ENCODE measurements at places on chromosomes 16 and 17.

DNA sequence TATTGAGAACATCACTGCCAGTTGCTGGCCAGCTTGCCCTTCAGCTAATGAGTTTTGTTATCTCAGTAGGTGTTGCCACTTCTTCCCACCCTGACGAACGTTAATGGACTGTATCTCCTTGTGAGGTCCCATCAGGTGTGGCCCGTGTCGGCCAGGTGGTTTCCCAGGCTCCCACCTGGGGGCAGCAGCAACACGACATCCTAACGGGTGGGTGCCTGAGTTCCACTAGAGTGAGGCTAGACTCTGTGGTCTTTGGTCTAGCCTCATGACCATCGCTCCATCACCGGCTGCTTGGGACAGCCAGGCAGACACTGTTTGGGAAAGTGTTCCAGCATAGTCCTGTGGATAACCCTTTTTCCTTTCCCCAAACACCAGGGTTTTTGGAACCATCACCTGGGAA lies 45.6 kb upstream of the LCMT1 start:
- DNase-seq = no peak

- no peak for DNase-seq
Measured at GRCh38 chr16:19542138-19542821, 13.2 kb upstream of the VPS35L start.

DNA sequence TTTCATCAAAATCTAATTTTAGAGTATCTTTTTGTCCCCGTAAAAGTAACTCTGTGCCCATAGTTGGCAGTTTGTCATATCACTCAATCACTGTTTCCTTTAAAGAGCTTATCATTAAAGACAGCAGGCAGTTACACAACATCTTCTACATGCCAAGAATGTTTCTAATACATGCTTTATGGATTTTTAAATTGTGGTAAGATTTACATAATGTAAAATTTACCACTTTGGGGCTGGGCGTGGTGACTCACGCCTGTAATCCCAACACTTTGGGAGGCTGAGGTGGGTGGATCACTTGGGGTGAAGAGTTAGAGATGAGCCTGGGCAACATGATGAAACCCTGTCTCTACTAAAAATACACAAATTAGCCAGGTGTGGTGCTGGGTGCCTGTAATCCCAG lies 687.2 kb downstream of the WWOX start:
- no peak for DNase-seq

DNA sequence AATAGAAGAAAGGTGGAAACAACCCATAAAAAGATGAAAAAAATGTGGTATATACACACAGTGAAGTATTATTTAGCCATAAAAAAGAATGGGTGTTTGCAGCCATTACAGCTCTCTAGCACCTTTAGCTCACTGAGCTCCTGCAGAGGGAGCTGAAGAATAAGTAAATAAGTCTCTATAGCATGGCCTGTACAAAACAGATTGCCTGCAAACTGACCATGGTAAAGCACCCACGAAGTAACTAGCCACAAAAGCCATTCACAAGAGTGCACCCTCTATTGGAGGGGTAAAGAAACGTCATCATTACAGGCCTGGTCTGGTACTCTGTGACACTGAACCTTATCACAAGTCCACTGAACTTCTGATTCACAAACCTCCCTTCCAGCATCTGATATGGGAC lies 76.3 kb downstream of the USP32 start:
- DNase-seq = peak; percentile 62

DNA sequence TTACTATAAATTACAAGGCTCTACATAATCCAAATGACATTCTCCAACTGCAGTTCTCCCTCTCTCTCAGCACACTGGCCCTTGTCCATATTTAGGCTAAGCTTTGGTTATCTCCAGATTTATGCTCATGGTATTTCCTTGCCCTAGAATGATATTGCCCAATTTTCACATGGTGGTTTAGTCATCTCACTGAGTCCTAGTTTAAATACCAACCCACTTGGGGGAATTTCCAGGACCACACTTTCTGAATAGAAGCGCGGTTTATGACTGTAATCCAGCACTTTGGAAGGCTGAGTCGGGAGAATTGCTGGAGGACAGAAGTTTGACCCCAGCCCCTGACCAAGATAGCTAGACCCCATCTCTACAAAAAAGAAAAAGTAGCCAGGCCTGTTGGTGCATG lies 280.1 kb upstream of the MON1B start:
- DNase-seq = no peak

- no peak for DNase-seq
Measured at GRCh38 chr16:66927918-66928649, 2.7 kb upstream of the RRAD start.

GRCh38 chr17:7732981-7733539 lies 15.5 kb downstream of the DNAH2 start:
- DNase-seq = no peak

DNA sequence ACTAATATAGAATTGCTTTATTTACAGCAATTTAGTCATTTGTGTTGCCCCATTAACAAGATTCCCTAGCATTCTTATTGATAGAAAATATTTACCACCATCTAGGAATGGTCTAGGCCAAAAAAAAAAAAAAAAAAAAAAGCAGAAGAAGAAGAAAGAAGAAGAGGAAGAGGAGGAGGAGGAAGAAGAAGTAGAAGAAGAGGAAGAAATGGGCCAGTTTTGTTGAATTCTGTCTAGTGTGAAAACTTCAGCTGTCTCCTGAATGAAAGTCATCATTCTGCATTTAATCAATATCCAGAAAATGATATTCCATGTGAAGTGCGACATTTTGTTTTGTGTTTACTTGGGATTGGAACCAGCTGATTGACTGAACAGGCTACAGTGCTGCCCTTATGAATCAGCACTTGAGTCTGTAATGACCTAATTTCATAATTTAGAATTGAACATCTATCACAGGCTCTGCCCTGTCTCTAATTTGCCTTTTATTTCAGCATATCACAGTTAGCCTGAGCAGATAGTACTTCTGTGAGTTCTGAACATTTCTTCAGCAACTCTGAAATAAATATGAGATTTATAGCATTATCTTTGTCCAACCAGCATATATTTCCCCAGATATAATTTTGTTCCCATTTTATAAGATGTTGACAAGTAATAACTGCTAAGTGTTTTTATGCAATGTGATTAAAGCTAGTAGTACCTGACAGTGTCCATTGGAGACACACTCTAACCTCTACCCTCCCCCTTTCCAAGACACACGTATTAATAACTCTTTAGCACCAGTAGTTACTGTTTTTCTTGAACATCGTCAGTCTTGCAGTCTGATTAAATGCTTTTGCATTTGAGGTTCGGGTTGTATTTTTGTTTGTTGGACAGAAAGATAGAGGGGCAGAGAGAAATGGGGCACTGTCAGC lies 5.9 kb downstream of the ANKFN1 start:
- no peak for DNase-seq

GRCh38 chr17:48502901-48503300 lies 27.9 kb downstream of the HOXB1 start:
- no peak for DNase-seq

DNA sequence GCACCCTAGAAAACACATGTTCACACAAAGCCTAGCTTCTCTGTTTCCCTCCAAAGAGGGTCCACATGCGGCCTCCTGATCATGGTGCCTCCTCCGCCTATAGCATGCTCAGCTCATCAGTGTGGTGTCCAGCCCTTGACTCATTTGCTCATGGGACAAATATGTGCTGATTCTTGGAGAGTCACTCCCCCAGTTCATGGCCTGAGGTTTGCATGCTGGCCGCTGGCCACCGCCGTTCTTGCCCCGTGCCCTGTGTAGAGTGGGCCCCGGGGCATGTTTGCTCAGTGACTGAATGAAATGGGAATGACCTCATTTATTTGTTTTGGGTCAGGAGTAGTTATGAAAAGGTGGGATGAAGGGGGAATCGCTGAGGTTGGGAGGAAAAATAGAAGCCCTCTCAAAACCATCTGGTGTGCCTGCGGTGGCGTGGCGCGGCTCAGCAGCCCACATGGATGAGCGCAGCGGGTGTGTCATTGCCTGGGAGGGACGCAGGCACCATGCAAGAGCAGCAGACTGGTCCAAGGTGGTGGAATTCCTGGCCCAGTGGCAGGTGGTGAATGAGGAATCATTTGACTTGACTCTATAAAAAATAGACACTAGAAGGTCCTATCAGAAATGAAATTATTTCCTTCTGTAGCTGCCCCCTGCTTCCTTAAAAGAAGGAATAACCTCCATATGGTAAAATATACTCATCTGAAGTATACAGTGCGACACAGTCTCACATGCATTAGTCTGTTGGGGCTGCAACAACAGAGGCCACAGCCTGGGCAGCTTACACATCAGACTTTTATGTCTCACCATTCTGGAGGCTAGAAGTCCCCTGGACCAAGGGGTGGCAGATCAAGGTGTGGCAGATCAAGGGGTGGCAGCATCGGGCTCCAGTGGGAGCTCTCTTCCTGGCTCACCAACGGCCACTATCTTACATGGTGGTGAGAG lies 31.7 kb downstream of the CRISPLD2 start:
- no peak for DNase-seq

- DNase-seq = peak; percentile 38
Measured at GRCh38 chr16:88195269-88195705, 187.5 kb upstream of the ZNF469 start.

DNA sequence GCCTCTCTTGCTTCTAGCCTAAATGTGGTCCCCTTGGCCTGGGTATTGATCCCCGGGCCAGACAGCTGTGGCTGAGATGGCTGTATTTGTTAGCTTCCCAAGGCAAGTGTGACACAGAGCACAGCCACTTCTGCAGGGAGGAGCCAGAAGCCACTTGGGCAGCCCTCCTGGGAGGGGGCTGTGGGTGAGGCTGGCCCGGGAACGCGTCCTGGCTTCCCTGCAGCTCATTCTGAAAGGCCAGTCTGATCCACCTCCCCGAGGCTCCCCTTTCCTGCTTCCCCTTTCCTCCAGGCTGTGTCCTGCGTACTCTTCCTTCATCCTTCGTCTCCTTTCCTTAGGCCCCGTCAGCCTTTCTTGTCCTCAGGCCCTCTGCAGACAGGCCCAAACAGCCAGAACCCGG lies 8.0 kb downstream of the SERPINF2 start:
- no peak for DNase-seq

GRCh38 chr17:38693700-38694329 lies 11.3 kb upstream of the MLLT6 start:
- no peak for DNase-seq

GRCh38 chr16:30541502-30542329 lies 7.1 kb upstream of the ZNF747 start:
- DNase-seq = no peak
